ENCODE measurements at places on chromosomes 5 and 9.
A peak's percentile ranks its signal among the peaks of the same experiment; 100 is the strongest.

DNA sequence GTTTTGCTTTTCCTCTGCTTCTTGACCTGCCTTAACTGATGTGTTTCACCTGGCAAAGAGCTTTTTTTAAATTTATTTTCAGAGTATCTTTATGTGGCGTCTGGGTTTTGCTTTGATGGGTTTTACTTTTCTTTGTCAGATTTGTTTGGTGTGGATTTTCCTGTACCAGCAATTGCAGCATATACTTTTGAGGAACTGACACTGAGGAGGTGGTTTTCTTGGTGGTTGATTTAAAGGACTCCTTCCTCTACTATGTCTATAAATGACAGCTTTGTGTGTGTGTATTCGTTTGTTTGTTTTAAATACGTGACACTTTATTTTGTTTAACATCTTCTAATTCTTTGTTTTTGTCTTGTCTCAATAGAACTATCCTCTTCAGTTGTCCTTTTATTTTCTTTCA lies 1071.9 kb upstream of the ARRDC3 start:
- DNase-seq: peak; percentile 79

GRCh38 chr5:130237721-130238120 lies 333.5 kb downstream of the CHSY3 start:
- DNase-seq: peak; percentile 24

DNA sequence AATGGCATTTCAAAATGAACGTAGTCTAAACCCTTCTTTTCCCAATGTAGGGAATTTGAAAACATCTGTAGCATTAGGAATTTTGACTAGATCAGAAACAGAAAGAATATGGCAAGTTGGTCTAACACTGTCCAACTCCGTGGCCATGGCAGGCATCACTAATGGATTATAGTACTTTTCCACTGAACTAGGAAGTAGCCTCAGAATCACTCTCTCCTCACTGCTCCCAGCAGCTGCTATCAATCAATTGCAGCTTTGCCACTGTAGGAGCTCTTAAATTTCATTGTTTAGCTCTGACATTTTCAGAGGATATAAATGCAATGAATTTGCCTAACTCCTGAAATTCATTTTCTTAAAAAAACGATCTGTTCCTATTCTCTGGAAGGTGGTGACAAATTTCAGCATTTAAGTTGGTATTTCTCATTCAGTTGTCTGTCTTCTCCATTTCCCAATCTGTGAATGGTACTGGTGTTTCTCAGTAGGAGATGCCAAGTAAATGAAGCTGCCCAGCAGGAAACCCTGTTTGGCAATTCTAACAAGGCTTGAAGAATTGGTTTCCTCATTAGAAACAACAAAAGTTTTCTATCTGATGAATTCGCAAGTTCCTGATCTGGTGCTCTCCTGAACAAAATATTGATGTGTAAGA lies 64.7 kb downstream of the TLR4 start:
- no peak for DNase-seq

DNA sequence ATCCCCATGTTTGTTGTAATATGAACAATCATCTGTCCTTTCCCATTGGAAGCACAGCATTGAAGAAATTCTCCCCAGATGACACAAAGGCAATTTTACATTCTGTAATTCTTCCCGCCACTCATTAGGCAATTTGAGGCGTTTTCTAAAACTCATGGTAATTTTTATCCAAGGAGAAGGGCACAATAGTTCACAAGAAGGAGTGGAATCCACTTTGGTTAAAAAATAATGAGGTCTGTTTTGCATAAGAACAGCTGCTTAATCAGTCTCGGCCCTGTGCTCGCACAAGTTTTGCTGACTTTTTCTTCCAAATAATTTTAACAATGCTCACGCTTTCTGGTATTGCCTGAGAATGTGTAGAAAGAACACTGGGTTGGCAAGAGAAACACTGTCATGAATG lies 94.0 kb downstream of the CAVIN4 start:
- DNase-seq: no peak

DNA sequence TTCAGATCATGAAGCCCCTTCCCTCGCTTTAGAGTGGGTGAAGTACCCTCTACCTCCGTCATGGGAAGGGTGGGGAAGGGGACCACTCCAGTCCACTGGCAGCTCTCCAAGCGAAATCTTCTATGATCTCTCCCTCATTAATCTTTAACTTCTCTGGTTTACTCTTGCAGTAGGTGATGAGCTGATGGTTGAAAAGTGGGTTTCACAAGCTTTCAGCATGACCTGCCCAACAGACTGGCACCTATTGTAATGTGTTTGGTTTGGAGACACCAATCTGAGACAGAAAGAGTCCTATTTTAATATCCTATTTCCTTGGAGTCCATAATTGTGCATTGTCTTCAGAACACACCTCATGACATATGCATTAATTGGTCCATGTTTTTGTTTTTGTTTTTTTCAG lies 70.8 kb upstream of the TGFBR1 start:
- DNase-seq: no peak

DNA sequence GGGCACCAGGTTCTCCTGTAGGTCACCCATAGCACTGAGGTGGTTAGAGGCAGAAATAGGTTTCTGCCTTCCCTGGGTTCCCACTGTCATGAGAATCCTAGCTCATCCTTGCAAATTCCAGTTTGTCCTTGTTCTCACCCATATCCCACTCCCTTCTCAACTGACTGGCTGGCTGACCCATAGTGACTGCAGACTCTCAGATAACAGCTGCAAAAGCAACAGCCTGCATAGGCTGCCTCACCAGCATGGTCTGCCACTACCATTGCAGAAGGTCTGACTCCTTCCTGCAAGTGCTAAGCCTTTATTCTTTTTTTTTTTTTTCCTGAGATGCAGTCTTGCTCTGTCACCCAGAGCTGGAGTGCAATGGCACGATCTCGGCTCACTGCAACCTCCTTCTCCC lies 194.0 kb downstream of the SEMA6A start:
- DNase-seq: no peak

Data from OCI-M1 (cell line).